Islet precursor cell (in vitro differentiated cells): ENCODE measurements at places on chromosomes 7 and 10.
A peak's percentile ranks its signal among the peaks of the same experiment; 100 is the strongest.

DNA sequence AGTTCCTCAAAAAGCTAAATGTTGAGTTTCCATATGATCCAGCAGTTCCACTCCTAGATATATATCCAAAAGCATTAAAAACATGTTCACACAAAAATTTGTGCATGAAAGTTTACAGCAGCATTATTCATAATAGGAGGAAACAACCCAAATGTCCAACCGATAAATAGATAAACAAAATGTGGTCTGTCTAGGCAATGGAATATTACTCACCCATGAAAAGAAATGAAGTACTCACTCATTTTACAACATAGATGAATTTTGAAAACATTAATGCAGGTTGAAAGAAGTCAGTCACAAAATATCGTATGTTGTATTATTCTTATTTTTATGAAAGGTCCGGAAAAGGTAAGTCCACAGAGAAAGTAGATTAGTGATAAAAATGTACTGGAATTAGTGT is 34.0 kb downstream of the BMPR1A start:
- no peak for DNase-seq

DNA sequence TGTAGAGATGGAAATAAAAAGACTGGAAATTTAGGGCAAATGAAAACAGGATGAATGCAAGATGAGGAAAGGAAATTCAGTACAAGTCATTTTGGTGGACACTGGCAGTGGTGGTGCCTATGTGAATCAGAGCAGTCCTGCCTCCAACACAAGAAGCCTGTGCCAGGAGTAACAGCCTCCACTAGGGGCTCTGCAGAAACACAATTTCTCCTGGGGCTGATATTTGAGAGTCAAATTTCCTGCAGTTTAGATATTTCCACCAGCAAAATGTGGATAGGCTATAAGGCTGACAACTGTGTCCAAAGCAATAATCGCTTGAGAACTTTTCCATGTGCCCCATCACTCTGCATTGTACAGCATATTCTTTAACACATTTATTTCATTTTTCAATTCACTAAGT is 4.7 kb upstream of the PLXDC2 start:
- DNase-seq = peak; percentile 61

DNA sequence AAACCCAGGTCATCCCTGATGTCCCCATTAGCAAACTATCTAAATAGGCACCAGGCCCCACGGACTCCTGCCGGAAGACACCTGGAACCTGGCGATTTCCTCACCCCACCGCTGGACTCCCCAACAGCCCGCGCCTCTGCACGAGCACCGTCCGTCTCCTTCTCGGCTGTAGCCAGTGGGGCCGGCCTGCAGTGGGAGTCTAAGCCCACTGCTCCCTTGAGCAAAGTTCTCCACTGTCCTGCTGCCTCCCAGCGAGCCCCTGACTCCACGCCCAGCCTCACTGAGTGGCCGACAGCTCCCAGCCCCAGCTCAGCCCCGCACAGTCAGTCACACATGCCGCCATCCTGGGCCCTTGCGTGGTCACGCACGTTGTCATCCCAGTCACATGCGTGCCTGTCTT is 211.3 kb upstream of the PPP2R2D start:
- DNase-seq = no peak

- DNase-seq = no peak
Observed at GRCh38 chr7:106964466-106964865, 80.0 kb upstream of the PRKAR2B start.

DNA sequence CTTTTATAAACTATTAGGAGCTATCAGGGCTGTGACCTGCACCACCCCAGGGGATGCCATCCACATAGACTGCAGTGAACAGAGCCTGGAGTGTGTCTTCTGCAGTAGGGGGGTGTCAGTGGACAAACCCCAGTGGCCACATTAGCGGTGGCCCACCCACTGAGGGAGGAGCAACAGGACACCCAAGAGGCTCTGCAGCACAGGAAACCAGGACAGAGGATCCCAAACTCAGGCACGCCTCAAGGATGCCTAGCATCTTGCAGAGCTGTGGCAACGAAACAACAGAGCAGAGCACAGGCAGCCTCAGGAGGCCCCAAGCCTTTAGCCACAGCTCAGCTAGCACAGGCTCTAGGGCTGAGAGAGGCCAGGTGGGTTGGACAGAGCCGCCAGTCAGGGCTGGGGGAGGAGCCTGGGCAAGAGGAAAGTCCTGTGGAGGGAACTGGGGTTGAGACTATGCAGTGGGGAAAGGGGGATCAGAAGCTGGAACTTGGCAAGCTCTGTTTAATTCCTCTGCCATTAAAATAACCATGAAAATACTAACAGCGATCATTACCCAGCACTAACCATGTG is 53.8 kb downstream of the GRID1 start:
- no peak for DNase-seq

- no peak for DNase-seq
Observed at GRCh38 chr10:110655320-110655719, 11.2 kb downstream of the RBM20 start.

DNA sequence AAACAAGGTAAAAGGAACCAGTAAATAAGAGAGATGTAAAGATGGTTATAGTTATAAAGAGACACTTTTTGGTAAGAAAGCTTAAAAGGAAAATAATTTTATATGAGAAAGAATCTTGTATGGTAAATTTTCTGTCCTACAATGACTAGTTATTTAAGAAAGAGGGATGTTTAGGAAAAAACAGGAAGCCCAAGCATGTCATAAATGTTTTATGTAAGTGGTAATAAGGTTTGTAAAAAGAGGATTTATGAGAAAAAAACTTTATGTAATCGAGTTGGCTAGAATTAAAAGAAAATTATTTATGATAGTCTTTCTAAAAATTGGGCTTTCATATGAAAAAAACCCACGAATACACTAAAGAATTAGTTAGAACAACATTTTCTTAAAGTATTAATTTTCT is 34.2 kb upstream of the CREB3L2 start:
- DNase-seq = no peak

DNA sequence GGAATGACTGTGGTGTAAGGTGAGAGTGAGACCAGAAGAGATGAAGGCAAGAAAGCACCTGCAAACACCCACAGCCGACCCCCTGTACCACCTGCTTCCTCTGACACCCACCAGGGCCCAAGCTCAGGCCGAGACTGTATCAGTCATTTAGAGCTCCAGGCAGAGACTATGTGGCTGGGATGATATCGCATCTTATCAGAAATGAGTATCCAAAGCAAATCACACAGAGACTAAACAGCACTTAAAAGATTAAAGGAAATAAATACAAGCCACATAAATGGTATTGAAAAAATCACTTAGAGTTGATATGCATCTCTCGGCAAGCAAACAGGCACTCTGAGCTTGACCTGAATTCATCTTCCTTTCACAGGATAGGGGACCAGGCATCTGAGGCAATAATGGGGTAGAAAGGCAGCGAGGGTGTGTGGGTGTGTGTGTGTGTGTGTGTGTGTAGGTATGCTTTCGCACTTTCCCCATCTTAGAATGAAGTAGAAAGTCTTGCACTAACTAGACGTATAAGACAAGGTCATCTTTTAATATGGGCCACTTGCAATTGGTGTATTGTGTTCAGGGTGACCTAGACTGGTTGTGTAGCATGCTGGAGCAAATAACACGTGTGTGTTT is 665.9 kb downstream of the KCNMA1 start:
- DNase-seq = no peak

GRCh38 chr7:142817506-142817905 is 37.4 kb upstream of the EPHB6 start:
- no peak for DNase-seq

DNA sequence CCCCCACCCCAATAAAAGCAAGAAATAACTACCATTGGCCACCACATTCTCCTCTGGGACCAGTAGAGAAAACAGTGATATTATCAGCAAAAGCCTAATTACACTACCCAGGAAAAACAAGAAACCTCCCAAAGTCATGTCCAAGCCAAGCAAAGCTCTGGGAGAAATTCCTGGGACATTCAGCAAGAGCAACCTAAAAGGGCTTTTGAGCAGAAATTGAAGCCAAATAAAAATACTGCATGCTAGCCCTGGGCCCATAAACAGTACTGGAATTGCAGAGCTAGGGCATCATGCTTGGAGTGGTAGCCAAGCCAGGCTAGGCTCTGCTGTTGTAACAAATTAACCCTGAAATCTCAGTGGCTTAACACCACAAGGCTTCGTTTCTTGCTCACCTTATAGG is 347.9 kb downstream of the LRMDA start:
- no peak for DNase-seq

DNA sequence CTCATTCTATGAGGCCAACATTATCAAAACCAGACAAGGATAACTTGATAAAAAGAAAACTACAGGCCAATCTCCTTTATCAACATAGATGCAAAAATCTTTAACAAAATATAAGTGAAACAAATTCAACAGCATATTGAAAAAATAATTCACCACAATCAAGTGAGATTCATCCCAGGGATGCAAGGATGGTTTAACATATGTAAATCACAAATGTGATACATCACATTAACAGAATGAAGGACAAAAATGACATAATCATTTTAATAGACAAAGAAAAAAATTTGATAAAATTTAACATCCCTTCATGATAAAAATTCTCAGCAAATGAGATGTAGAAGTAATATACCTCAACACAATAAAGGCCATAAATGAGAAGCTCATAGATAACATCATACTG is 53.8 kb downstream of the TCAF1 start:
- DNase-seq = no peak

GRCh38 chr7:70092314-70093204 is 494.3 kb downstream of the AUTS2 start:
- no peak for DNase-seq

GRCh38 chr10:36097696-36098095 is 455.6 kb upstream of the FZD8 start:
- DNase-seq = no peak

DNA sequence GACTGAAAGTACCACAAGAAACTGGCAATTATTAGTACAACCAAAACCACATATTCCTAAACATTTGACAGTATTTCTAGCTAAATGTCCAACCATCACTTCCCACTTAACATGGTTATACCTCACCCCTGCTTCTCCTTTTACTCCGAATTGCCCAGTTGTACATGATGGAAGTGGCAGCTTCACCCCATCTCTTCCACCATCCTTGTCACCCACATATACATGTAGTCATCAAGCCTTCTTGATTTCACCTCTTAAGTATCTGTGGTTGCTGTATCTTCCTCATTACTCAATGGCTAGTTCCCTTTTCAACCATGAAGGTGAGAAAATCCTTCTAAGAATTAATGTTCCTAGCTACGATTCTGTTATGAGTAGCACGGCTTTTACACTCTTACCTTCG is 388.2 kb downstream of the CALN1 start:
- no peak for DNase-seq

DNA sequence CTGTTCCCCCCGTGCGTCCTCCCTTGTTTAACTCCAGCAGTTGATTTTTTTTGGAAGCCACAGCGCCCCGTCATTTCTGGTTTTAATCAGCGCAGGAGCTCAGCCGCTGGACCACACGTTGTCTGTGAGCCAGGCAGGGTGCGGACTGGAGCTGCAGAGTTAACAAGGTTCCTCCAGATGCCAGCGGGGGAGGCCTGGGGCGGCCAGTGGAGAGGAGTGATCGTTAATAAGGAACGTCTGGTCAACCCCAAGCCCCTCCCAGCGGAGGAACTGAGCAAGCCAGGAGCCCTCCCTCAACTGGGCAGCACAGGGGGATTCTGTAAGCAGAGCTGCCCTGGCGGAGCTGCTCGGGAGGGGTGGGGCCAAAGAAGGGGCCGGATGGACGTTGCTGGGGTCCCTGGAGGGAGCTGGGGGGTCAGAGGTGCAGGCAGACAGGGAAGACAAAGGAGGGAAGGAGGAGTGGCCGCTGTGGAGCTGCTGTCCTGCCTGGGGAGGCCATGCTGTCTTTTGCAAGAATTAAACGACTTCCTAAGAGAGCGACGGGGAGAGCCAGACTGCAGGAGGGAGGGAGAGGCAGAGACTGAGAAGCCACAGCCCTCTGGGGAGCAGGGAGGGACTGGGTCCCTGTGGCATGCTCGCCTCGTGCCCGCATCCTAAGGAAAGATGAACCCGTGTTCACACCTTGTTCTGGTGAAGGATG is 537.1 kb upstream of the FOXK1 start:
- DNase-seq = peak; percentile 83

GRCh38 chr7:40828686-40829600 is 694.1 kb downstream of the SUGCT start:
- DNase-seq = no peak

DNA sequence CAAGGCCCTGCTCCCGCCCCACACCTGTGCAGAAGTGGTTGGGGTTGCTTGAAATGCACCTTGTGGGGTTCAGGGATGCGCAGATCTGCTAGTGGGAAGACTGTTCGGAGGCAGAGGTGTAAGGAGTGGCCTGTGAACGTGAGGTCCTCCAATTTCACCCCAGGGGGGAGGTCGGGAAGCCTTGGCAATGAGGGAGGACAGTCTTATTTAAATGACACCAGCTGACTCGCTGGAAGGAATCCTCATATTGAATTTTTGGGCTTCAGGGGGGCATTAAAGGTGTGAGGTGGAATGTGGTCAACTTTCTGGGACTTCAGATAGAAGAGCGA is 218.8 kb upstream of the CELF2 start:
- no peak for DNase-seq

DNA sequence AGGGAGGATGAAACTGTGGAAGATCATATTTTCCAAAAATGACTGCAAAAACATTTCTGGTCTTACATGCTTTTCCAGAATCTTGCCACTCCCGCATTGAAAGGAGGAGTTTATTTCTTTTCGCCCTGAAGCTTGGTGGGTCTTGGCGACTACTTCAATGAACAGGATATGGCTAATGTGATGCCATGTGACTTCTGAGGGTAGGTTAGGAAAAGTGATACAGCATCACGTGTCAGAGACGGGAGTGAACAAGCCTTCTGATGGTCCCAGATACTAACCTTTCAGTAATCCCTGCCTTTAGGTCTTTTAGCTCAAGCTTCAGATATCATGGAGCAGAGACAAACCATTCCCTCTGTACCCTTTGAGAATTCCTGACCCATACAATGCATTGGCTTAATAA is 192.2 kb upstream of the HPS1 start:
- DNase-seq = no peak

GRCh38 chr10:55740110-55740509 is 620.9 kb downstream of the ZWINT start:
- no peak for DNase-seq

- DNase-seq = no peak
Observed at GRCh38 chr7:105229641-105230040, 159.1 kb downstream of the SRPK2 start.

DNA sequence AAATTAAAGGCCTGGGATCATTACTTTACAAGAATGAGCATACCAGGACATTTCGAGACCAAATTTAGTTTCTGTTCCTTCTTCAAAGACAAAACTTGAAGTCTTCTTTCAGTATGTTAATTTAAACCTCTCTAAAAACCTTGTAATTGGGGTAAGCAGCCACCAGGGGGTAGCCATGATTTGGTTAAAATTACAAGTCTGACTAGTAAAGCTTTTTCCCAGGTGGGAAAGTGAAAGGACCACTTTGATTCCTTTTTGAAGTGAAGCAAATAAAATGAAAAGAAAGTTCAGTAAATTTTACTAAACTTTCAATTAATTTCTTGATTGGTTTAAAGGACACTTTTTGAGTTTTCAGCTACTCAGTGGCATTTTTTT is 294.3 kb downstream of the BBS9 start:
- no peak for DNase-seq

GRCh38 chr10:61897671-61898434 is 3.6 kb upstream of the ARID5B start:
- peak; percentile 62 for DNase-seq
